Neural crest cell (in vitro differentiated cells): ENCODE measurements at places on chromosomes 3 and 15. TPM values are rescaled to one million over a fixed set of nuclear protein-coding genes. Genes with fewer than 3 reads are reported as not detected.

- DNase-seq: no peak
Observed at GRCh38 chr3:175211466-175211865, 352.3 kb downstream of the NAALADL2 start.

- DNase-seq: no peak
Observed at GRCh38 chr3:113623324-113623723, 73.1 kb downstream of the USF3 start.

The DLL4 gene
- total RNA-seq: 1.7 and 2.0 TPM in 2 replicates

GRCh38 chr15:36263666-36264065, 315.8 kb upstream of the CDIN1 start:
- no peak for DNase-seq

- DNase-seq: peak; percentile 3
Observed at GRCh38 chr3:140117096-140117526, 182.1 kb downstream of the CLSTN2 start.

GRCh38 chr15:83053151-83053550, 13.9 kb downstream of the BTBD1 start:
- DNase-seq: no peak

DNA sequence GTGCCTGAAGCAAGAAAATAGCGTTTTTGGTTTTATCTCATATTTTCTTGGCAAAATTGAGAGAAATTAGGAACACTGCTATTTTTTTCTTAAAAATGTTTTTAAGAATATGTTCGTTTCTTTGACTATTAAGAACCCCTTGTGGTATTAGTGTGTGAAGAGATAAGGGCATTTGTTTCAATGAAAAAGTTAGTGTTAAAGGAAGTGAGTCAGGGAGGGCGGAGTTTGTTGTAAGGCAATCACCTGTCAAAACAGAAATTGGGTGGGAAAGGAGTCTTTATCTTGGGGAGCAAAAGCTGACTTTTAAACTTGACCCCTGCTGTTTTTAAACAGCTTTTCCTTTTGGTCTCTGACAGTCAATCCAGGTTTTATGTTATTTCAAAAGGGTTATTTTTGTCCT, 4.2 kb downstream of the RAP2B start:
- no peak for DNase-seq

GRCh38 chr3:20776692-20777091, 590.7 kb upstream of the SGO1 start:
- no peak for DNase-seq

The RETNLB gene
- not detected in 2 replicates for total RNA-seq

DNA sequence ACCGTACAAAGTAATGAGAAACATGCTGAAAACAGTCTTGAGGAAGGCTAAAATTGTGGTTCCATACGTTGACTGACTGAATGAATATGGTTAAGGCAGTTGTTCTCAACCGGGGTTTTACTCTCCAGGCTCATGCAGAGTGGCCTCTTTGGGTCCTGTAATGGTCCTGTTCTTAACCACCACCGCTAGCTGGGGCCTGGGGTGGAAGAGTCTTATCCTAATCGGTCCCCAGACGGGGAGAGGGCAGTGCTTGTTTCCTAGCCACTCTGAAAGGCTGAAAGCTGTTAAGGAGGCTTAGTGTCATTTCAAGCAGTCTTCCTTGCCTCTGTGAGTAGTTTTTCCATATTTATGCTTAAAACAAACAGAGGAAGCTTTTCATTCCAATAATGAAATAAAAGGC, 32.0 kb downstream of the SELENOT start:
- no peak for DNase-seq

The MITF gene
- 2.0 and 2.7 TPM in 2 replicates for total RNA-seq

DNA sequence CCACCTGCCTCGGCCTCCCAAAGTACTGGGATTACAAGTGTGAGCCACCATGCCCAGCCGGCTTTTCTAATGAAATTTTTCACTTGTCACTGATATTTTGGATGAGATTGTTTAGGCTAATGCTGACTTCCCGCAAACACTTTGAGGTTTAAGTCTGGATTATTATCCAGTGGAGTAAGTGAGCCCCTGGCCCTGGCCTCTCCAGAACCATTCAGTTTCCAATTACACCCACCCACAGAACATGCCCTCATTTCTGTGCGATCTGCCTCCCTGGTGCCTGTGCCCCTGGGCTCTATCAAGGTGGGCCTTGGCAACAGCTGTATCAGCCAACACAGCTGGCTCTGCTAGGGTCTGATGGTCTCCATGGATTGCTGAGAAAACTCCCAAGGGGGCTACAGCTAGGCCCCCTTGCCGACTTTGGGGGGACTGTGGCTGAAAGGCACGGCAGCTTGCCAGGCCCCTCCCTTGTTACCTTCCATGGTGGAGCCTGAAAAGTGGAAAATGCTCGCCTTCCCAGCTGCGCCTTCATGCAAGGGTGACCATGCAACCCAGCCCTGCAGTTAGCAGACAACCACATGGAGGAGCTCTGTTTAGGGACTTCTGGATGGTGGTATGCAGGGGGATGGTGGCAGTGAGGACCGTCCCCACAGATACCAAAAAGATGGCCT, 288.9 kb downstream of the FAM43A start:
- DNase-seq: no peak

- no peak for DNase-seq
Observed at GRCh38 chr15:38714309-38715072, 149.9 kb upstream of the RASGRP1 start.

The SCG5 gene
- total RNA-seq: 25.1 and 28.9 TPM in 2 replicates

- no peak for DNase-seq
Observed at GRCh38 chr15:100108846-100109245, 232.9 kb downstream of the ADAMTS17 start.

DNA sequence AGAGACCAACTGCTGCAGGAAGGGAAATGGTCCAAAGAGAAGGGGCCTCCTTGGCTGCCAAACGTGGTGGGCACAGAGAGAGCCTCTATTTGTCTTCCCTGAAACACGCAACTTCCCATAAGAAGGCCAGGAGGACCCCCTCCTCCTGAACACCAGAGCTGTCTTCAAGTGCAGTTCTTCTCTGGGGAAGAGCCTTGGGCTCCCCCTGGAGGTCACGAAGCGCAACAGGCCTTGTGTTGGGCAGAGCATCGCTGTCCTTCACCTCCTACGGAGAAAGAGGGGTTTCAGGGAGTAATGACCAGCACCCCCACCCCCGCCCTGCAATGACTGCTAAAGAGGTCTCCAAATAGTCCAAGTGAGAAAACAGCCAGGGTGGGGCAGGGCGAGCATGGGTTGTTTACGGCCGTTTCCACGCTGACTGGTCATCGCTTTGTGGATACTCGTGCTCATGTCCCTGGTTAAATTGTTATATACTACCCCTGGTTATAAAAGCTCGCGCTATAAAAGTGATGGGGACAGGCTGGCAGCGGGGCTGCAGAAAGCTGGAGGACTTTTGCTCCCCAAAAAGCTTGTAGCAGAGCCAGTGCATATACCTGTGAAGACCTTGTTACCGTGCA, 397.5 kb upstream of the ATP10A start:
- peak; percentile 50 for DNase-seq

DNA sequence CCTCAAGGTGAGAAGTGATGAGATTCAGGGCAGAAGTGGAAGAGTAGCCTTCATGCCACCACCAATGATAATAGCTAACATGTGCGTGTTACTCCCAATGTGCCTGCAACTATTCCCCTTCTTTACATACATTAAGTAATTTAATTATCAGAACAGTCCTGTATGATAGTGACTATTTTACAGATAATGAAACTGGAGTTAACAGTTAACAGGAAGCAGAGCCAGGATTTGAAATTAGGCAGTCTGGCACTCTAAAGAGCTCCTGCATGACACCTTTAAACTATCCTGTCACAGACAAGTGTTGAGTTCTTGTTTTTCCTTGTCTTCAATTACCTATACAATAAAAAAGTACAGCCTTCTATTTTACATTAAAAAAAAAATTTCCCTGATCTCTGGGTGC, 148.8 kb downstream of the LEKR1 start:
- DNase-seq: no peak

DNA sequence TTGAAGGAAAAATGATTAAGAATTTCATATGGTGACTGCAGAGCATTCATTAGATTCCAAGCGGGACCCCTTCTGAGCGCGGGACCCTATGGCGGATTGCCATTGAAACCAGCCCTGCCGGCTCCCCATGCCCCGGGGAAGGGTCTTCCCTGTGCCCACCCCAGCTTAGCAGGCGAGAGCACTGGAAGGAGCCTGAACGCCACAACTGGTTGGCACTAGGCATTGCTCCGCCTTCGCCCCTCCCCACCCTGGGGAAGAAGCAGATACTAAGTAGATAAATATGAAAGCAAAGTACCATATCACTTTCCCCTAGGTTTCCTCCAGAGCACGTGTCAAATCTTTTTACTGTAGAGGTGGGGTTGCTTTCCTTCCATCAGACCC, 70.7 kb downstream of the CYP19A1 start:
- DNase-seq: peak; percentile 17

GRCh38 chr15:57575363-57575762, 16.3 kb upstream of the MYZAP start:
- DNase-seq: no peak

GRCh38 chr15:91795235-91795634, 58.3 kb upstream of the SLCO3A1 start:
- no peak for DNase-seq

GRCh38 chr15:60460931-60461330, 18.0 kb downstream of the ICE2 start:
- no peak for DNase-seq

The REC114 gene
- not detected in 2 replicates for total RNA-seq

The ZPLD1 gene
- not detected in 2 replicates for total RNA-seq

GRCh38 chr3:151210676-151211381, 7.8 kb upstream of the GPR171 start:
- DNase-seq: no peak

DNA sequence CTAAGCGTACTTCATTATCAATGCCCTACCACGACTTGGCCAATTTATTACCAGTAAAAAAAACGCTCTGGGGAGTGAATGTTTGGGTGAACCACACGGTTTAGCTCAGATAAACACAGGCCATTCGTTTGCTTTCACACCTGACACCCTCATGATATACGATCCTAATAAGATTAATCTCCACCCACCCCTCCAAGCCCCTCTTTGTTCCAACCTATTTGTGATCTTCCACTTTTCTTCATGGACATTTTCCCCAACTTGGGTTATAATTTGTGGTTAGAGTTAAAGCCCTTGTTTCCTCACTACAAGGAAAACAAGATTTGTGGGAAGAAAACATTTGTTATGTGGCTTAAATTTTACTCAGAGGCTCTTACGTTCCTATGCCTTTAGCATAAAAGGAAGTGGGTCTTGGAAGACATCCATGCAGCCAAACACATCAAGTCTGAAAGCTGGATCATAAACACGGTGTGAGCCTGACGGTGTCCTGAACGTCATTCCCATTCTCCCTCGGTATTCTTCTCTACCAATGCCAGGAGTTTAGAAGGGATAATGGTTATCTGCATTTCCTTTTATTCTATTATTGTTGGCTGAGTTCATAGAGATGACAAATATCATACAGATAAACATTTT, 518.9 kb downstream of the NR2F2 start:
- no peak for DNase-seq

DNA sequence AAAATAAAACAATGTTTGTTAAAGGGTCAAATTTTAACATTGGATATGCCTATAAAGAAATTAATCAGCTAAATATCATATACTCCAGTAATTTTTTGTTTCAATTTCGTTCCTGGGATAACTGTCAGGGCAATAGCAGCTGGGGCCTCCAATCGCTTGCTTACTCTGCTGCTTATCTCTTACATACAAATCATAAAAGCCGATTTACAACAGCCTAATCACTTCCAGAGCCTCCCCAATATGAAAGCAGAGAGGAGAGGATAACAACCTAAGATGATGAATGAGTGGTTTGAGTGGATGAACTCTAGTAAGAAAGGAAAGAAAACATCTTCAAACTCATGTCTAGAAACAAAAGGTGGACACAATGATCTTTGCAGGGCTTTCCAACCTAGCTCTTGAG, 80.7 kb upstream of the PSMD6 start:
- no peak for DNase-seq

The IL17RC gene
- total RNA-seq: 6.0 and 7.3 TPM in 2 replicates

The DNAJA4 gene
- not detected in 2 replicates for total RNA-seq

GRCh38 chr3:37987315-37987697, 3.3 kb upstream of the VILL start:
- DNase-seq: no peak

GRCh38 chr3:53700441-53700840, 145.8 kb downstream of the CHDH start:
- no peak for DNase-seq

GRCh38 chr15:78103406-78104118, 11.2 kb downstream of the SH2D7 start:
- DNase-seq: no peak

The ADAMTSL3 gene
- total RNA-seq: 0.07 TPM in 1 of 2 replicates, not detected in the other

- DNase-seq: no peak
Observed at GRCh38 chr3:49482766-49483165, 12.7 kb downstream of the DAG1 start.

- no peak for DNase-seq
Observed at GRCh38 chr3:150875548-150875947, 29.7 kb downstream of the MINDY4B start.

DNA sequence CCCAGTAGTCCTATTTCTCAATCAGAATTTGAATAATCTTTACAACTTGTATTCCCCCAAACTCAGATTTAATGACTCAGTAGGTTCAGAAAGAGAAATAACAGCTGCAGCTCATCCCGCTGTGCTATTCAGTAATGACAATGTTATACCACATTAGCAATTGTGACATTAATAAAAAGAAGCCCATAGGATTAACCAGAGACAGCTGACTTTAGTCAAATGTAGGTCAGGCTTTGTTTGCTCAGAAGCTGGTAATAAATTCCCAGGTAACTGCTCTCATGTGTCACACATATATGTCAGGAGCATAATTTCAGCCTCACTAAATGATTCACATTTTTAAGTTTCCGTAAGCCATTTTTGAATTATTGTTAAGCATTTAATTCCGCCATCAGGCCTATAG, 222.0 kb upstream of the UBE2E2 start:
- no peak for DNase-seq
